ENCODE measurements at places on chromosomes 4 and X. TPM values are rescaled to one million over a fixed set of nuclear protein-coding genes. Genes with fewer than 3 reads are reported as not detected.

CLNK gene
- total RNA-seq = not detected

SSX2B gene
- total RNA-seq = not detected

DNA sequence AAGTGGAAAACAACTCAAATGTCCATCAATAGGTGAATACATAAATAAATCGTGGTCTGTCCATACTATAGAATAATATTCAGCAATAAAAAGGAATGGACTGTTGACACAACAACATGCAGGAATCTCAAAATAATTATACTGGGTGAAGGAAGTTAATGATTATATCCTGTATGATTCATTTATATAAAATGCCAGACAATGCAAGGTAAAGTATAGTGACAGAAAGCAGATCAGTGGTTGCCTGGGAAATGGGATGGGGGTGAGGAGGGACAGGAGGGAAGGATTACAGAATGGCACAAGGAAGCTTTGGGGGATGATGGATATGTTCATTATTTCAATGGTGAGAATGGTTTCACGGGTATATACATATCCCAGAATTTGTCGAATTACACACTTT is 12.3 kb downstream of the PYURF start:
- no peak for DNase-seq

DNA sequence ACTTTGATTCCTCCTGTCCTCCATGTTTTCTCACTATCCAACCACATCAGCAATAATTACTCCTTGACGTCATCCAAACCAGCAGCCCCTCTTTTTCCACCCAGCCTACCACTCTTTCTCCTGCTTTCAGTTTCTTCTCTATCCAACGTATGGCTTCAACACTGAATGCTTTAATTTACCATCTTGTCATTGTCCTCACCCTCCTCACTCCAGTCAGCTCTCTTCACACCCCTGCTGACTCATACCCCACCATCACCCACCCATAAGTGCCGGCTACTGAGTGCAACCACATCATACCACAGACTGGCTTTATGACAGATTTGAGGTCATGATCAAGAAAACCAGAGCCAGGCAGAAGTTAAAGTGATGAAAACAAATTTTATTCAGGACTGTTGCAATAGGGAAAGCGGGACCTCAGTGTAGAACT is 9.8 kb upstream of the ANXA5 start:
- DNase-seq = peak; percentile 83

DNA sequence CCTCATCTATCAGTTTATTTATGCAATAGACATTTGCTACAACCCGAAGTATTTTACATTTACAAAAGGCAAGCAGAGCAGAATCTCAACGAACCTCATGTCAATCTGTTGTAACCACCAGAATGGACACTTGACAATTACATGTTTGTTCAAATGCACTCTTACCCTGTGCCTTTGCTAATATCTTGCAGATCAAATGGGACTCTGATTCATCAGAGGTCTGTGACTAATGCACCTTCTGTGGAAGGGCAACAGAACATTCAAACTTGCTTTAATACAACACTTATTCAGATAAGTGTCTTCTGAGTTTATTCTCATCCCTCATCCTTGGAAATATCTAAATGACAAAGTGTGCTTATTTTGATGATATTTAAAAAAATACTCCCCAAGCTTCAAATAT is 644.7 kb upstream of the PCDH10 start:
- DNase-seq = no peak

Data from activated CD4-positive, alpha-beta memory T cell treated with anti-CD3 and anti-CD28 coated beads for 36 hours (primary cell).